ENCODE measurements at places on chromosomes 13 and 19.
A peak's percentile ranks its signal among the peaks of the same experiment; 100 is the strongest.

GRCh38 chr19:7832781-7833180, 2.8 kb downstream of the EVI5L start:
- no peak for DNase-seq

DNA sequence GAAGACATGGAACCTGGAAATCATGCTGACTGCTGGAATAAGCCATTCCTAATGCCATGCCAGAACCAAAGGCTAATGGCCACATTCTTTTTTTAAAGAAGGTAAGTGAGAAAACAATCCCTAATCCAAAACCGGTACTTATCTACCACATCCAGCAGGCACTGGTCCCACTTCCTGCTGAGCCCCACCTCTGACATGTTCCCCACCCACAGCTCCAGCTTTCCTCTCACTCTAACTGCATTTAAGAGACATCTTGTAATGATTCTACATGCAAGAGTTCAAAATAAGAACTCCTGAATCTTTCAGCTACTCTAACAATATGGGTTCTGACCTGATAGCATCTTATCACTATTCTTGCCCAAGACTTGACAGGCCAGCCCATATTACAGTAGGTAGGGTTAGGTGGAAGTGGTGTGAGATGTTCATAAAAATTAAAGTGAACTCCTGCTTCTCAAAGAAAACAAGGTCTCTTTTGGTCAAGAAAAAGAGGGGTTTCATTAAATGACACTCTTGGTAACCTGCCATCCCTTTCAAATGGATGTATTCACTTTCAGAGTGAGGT, 41.9 kb downstream of the N4BP2L2 start:
- peak; percentile 37 for DNase-seq

DNA sequence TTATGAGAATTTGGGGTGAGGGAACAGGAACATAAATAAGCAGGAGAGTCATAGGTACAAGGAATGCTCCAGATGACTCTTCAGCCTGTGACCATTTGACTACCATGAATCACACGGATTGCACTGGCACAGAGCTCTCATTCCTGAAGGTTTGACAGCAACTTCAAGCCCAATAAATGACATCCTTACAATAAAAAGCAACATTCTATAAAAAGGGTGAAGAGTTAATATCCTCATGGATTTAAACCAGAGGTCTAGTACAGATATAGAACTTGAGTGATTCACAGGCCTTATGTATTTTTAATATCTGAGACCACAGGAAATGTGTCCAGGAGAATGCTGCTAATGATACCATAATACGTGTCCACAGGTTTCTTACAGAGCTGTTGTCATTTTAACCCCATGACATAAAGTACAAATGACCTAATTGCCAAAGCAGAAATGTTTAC, 158.1 kb downstream of the IRS2 start:
- no peak for DNase-seq

DNA sequence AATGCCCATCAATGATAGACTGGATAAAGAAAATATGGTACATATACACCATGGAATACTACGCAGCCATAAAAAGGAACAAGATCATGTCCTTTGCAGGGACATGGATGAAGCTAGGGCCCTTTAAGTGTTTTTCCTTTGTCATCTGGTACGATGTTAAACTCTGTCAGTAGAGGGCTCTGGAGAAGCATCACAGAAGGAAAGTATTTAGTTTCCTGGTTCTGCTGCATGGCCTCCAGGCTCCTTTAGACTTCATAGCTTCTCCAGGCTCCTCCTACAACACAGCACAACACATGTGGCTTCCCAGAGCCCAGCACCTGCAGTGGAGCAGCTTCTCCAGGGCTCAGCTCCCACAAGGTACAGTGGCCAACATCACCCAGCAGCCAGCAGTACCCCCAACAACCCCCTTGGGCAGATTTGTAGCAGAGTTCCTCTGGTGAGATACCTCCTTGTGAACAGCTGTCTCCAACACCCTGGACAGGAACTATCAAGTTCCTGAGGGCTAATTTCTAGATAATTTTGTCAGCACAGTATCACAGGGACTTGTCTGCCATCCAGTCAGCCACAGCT, 63.4 kb downstream of the KCTD12 start:
- peak; percentile 39 for DNase-seq

DNA sequence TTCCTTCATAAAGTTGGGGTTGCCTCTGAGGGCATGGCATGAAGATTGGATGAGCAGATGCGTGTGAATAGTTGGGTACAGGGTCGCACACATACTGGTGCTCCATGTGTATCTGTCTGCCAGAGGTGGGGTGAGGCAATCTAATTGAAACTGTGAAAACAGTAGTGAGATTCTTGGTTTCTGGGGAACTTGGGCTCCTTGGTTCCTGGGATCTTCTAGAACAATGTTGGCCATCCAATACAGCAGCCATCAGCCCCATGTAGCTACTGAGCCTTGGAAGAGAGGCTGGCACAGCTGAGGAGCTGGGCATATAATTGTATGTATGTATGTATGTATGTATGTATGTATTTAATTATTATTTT, 616 bp downstream of the FCHO1 start:
- DNase-seq, result peak; percentile 55

- DNase-seq, result no peak
These were observed 51.5 kb upstream of the ZNF728 start for GRCh38 chr19:23054456-23054855.

GRCh38 chr19:39599116-39599515, 3.2 kb upstream of the LGALS13 start:
- DNase-seq, result peak; percentile 62

DNA sequence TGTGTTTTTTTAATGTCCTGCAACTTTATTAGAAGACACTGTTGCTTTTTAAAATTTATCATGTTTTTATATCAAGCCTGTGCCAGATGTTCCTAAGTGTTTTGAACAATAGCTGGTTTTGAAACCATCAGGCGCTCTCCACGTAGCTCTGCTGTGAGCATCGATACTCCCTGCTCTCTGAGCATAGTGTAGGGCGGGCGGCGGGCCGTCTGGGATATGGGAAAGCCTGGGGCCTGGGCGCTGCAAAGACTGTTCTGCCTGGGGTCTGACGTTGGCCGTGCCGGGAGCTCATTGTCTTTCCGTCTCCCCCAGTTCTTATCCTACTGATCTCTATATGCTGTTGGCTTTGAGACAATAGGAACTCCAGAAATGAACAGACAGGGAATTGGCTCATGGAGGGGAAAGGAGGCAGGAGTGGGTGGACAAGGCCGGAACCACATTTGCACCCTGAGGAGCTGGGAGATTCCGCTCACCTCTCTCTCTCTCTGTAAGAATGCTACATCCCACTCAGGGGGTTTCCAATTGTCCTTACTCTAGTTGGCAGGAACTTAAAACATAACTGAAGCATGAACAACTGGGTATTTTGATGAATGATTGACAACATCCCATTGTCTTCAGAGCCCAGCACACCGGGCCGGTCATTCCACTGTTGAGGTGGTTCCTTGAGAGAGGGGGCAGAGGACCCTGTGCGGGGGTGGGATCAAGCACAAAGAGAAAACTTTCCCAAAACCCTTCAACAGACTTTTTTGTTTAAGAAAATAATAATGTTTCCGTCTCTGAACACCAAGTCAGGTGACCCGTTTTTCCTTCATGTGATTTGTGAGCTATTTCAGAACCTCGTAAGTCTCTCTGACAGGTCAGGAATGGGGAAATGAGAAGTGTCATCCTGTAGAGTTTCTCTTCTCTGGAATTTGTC, 64.7 kb downstream of the COL4A2 start:
- no peak for DNase-seq

DNA sequence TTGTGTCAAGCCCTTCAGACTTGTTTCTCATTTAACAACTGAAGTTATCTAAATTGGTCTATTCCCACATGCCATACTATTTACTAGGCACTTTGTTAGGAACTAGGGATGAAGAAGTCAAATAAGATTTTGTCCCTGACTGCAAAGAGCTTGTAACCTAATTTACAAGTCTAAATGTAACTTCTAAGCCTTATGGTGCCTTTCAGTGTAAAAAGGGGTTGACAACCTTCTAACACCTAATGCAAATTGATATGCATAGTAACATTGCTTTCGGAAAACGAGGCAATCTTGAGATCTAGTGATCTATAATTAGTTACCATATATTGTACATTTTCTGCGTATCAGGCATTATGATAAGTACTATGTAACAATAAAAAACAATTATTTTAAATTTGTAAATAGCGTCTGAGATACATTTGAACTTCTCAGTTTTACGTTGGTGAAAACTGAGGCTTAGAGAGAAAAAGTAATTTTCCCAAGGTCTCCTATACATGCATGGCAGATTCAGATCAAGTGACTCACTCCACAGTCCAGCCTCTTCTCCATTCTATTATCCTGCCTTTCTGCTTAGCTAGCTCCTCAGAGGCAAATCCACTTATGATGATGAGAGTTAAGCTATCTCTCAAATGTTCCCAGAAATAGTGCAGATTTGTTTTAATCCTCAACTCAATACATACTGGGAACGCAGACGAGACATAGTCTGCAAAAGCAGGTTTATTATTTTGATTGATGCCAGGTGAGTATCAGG, 764.9 kb upstream of the SLITRK5 start:
- DNase-seq, result no peak

DNA sequence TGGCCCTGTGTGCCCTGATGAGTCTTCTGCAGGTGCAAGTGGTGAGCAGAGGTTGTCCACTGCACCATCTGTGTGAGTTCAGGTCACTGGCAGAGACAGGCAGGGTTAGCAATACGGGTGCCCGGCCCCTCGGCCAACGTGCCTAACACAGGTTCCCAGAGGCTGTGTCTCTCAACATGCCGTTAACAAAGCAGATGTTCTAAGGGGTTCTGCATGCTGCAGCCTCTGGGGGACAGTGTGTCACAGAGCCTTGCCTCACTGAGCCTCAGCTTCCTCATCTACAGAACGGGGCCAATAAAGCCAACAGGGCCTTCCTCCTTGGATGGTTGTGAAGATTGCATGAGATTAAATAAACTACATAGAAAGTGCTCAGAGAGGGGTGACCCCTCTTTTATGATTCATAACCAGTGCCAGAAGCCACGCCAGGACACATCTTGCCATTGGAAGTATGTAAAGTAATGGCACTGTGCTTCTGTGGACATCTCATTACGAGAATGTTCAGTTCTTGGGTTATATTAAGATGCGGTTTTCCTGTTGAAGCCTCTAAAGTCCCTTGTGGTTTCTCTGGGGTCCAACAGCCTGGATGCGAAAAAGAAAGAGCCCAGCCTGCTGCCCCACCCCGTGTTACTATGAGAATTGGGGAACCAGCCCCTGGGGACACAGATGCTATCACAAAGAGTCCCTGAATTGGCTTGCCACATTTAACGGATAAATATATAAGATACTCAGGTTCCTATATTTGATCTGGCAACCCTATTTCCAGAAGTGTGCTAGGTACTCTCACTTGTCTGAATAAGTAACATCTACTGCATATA, 11.2 kb upstream of the ARHGEF18 start:
- peak; percentile 34 for DNase-seq

GRCh38 chr13:38535261-38535660, 151.6 kb upstream of the FREM2 start:
- DNase-seq, result no peak

DNA sequence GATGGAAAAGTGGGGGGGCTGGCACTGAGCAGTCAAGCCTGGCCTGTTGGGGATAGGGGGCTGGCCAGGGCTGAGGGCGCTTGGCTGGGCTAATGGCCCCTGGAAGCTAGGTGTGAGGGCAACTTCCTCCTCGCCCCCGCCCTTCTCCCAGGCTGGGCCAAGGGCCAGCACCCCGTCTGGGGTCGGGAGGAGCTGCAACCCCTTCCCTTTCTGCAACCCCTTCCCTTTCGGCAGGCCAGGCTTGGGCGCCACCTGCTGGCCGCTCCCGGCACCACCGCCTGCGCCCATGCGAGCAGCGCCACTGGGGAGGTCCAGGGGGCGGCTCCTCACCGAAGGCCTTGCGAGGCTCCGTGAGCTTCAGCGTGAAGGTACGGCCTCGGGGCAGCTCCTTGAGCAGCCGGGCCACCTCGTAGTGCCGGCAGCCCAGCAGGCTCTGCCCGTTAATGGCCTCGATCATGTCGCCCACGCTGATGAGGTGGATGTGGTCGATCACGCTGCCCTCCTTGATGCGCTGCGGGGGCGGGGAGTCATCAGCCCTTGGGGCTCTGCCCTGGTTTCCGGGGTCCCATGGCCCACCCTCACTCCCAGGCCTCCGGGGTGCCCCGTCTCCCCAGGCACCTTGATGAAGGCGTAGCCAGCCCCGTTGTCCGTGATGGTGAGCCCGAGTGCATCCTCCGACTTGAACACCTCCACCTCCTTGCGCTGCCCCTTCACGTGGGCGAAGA, 5.0 kb upstream of the PTGER1 start:
- DNase-seq, result peak; percentile 87

- no peak for DNase-seq
These were observed 4.0 kb upstream of the PCDH8 start for GRCh38 chr13:52852444-52852843.

DNA sequence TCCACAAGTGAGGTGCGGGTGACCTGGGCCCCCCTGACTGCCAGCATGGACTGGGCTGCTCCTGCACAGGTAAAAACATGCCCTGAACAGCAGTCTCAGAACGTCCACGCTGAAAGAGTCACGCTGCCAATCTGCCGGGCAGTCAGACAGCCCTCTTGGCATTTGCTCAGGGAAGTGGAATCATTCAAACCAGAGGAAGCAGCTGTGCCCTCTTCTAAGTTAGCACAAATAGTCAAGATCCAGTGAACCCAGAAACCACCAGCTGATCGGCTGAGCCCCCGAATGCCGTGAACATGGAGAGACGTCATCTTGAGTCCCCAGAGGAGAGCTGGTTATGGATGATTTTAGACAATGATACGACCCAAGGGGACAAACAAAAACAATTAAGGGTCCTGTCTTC, 34.4 kb downstream of the KLF2 start:
- no peak for DNase-seq

DNA sequence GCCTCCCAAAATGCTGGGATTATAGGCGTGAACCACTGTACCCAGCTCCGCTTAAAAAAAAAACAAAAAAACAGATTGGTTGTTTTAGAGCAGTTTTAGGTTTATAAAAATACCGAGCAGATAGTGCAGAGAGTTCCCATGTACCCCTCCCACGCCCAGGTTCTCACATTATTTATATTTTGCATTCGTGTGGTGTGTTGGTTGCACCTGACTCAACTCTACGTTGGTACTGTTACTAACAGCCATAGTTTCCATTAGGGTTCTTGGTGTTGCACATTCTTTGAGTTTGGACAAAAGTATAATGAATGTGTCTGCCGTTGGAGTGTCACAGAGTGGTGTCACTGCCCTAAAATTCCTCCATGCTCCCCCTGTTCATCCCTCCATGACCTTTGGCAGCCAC, 29.1 kb downstream of the MYO9B start:
- no peak for DNase-seq

- DNase-seq, result peak; percentile 6
These were observed 55.2 kb downstream of the XPO4 start for GRCh38 chr13:20847296-20847695.

- peak; percentile 67 for DNase-seq
These were observed 64.9 kb upstream of the HTR2A start for GRCh38 chr13:46961719-46962118.

GRCh38 chr19:56348289-56348877, 33.7 kb upstream of the ZSCAN5A start:
- DNase-seq, result peak; percentile 65

GRCh38 chr19:54047616-54048015, 16.1 kb downstream of the VSTM1 start:
- DNase-seq, result no peak

DNA sequence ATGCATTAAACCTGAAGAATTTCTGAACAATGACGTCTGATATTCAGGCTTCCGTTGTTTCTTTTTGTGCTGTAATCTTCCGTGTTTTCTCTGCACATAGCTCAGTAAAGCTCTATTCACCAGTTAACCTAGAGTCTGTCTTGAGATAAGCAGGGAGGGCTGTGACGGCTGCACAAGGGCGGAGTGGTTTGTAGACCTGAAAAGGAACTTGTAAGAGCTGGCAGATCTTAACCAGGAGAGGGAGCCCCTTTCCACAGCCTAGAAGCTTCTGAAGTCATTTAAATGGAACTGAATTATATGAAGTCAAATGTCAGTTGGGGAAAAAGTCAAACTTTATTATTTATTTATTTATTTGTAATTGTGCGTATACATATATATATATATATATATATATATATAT, 27.5 kb downstream of the DPRX start:
- peak; percentile 95 for DNase-seq

Data from OCI-M1 (cell line).